Uterus (tissue), 4 donors: ENCODE measurements at places on chromosomes 5 and 9.

- H3K36me3 ChIP-seq: no peaks in the 10 kb centered on the region
- no peaks in the 10 kb centered on the region for H3K4me1 ChIP-seq
- no peak for DNase-seq
- no peak overlapping the region for H3K4me3 ChIP-seq
- no peak overlapping the region for H3K27ac ChIP-seq
These were observed 108.3 kb downstream of the DRD1 start for GRCh38 chr5:175335691-175336090.

- no peaks in the 10 kb centered on the region for H3K4me1 ChIP-seq
- no peak overlapping the region for H3K27ac ChIP-seq
- H3K4me3 ChIP-seq: no peak overlapping the region
- no peaks in the 10 kb centered on the region for H3K27me3 ChIP-seq
- DNase-seq: no peak
- no peaks in the 10 kb centered on the region for H3K36me3 ChIP-seq
These were observed 24.0 kb downstream of the GALNT10 start for GRCh38 chr5:154214371-154215106.

GRCh38 chr9:82108941-82109340 lies 120.4 kb downstream of the SPATA31D1 start:
- H3K27ac ChIP-seq: no peak overlapping the region
- no peak for DNase-seq
- H3K4me3 ChIP-seq: no peak overlapping the region
- H3K27me3 ChIP-seq: no peaks in the 10 kb centered on the region

DNA sequence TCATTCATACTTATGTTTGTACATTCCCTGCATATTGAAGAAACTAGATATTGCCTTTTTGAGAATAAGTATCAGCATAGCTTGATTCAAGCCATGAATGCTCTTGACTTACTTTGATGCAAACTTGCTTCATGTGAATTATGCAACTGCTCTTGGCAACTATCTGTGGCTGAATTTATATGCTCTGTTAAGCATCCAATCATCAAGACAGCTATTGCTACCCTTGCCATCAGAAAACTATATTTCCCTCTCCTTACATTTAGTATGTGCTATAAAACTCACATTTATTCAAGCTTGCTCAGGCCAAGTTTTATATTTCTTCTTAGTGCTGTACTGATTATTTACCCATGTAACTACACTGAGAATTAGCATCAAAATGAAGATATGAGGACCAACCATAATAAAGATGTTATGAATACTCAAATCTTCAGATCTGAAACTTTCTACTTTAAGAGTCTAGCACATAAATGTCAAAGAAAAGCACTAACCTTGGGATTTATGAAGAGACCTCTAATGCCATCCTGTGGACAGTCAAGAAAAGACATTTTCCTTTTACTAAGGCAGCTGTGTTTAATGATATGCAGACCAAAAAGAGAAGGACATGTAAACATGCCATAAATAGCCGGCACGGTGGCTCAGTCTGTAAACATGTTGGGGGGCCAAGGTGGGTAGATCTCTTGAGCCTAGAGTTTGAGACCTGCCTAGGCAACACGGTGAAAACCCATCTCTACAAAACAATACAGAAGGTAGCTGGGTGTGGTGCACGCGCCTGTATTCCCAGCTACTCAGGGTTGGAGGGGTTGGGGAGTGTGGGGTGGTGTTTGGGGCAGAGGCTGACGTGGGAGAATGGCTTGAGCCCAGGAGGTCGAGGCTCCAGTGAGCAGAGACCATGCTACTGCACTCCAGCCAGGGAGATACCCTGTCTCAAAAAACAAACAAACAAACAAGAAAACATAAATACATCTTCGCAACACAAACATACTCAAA lies 267.0 kb upstream of the TYRP1 start:
- no peaks in the 10 kb centered on the region for H3K4me1 ChIP-seq
- H3K27ac ChIP-seq: no peak overlapping the region
- no peak overlapping the region for H3K4me3 ChIP-seq
- no peak for DNase-seq
- no peaks in the 10 kb centered on the region for H3K27me3 ChIP-seq

DNA sequence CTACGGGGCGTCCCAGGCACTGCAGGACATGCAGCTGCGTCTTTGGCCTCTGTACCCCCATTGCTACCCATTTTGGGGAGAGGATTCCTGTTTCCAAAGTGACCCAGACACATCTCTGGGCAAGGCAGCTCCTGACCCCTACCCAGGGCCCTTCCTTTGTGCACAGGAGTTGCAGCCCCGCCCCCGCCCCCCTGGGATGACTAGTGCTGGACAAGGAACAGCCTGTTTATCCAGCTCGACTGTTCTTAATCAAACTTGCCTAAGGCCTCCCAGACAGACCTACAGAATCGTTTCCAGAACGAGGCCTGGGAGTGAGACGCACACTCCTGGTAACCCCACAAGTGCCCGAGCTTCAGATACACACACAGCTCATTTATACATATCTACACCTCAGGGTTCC lies 13.2 kb downstream of the DIPK1B start:
- H3K4me3 ChIP-seq: no peak overlapping the region
- H3K36me3 ChIP-seq: no peaks in the 10 kb centered on the region
- no peak overlapping the region for H3K27ac ChIP-seq
- no peaks in the 10 kb centered on the region for H3K27me3 ChIP-seq

DNA sequence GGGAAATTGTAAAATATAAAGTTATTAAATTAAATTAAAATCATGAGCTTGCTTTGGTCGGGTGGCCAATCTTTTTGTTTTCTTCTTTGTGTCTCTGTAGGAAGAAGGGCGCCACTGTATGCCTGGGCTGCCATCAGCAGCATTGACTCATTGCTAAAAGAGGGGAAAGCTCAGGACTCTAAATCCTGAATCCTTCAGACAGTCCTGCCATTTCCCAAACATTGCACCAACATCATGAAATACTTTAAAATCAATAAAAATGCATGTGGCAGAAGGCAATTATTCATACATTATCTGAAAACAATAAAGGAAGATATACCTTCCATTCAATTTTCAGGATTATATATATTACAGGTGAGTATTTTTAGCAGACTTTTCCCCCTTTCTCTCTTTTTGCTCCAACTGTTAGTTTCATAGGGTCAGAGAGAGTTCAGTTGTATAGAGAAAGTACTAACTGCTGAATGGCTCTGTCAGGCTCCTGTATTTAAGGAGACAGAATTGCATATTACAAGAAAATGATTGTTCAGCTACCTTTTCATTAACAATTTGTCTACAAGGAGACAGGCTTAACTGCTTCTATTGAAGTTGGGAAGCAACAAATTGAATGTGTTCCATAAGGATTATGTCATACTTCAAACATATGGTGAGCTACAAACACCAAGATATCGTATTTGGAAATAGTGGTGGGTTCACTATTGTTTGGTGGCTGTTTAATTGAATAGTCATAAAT lies 95.7 kb downstream of the ATPSCKMT start:
- H3K4me3 ChIP-seq: no peak overlapping the region
- DNase-seq: no peak
- no peaks in the 10 kb centered on the region for H3K4me1 ChIP-seq
- H3K27ac ChIP-seq: no peak overlapping the region

DNA sequence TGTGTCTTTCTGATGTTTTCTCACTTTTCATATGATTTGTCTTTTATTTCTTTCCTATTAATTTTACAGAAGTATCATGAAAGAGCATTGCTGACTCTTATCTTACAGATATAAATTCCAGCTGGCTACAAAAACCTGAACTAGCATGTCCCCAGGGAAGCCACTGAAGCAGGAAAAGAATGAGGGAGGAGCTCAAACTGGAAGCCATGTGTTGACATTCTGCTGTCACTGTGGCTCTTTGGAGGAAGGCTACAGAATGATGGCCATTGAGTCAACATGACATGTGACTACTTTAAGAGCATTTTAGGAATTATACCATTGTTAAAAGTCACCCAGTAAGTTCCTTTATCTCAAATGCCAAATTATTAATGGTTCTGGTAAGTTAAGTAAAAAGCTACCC lies 638.3 kb upstream of the DMAC1 start:
- H3K27ac ChIP-seq: no peak overlapping the region
- H3K27me3 ChIP-seq: no peaks in the 10 kb centered on the region
- no peak for DNase-seq

DNA sequence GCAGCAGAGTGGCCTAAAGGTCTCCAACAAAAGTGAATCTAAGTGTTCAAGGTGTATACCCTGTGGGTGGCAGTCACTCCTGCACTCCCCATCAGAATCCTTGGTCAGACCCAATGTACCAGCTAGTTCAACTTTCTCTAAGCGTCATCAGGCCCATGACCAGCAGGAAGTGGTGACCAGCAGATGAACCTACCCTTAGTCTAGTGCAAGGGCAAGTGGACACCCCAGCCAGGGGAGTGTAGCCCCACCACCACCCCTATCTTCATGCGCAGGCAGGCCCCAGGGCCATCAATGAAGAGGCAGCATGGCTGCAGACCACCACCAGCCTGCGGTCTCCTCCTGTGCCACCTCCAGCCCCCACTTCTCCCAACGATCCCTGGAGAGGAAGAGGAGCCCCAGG lies 213.1 kb downstream of the AGTPBP1 start:
- no peaks in the 10 kb centered on the region for H3K36me3 ChIP-seq
- H3K27me3 ChIP-seq: no peaks in the 10 kb centered on the region
- no peak overlapping the region for H3K27ac ChIP-seq
- no peak for DNase-seq

GRCh38 chr5:115430374-115430773 lies 114.2 kb downstream of the FEM1C start:
- no peaks in the 10 kb centered on the region for H3K36me3 ChIP-seq
- no peak overlapping the region for H3K27ac ChIP-seq
- no peak overlapping the region for H3K4me3 ChIP-seq
- no peaks in the 10 kb centered on the region for H3K4me1 ChIP-seq
- no peaks in the 10 kb centered on the region for H3K27me3 ChIP-seq

- no peaks in the 10 kb centered on the region for H3K36me3 ChIP-seq
- no peak for DNase-seq
- no peaks in the 10 kb centered on the region for H3K27me3 ChIP-seq
- no peak overlapping the region for H3K4me3 ChIP-seq
These were observed 18.8 kb upstream of the STING1 start for GRCh38 chr5:139501381-139501780.

DNA sequence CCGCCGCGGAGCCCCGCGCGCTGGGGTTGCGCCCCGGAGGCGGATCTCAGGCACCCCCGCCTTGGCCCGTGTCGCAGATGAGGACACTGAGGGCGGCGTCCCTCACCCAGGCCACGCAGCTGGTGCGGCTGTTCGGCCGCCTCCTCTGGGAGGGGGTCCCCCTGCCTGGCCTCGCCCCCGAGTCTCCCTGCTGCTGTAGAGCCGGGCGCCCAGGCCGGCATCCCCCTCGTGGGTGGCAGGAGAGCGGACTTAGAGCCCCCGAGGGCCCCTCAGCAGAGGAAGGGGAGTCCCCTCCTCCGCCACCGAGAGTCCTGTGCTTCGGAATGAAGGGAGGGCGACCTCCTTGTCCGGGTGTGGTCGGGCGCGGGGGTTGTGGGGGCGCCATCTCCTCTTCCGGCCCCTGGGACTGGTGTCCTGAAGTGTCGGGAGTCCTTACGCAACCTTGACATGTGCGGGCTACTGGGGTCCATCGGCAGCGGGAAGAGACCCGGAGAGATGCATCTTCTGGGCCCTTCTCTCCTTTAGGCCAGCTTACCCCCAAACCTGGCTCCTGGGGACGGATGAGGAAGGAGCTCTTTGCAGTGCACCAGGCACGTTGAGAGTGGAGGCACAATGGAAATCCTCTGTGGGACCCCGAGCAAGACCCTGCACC lies 11.7 kb upstream of the EXOSC2 start:
- H3K4me3 ChIP-seq: peak overlapping the region; percentile 15
- H3K4me1 ChIP-seq: peaks cover 5% of the 10 kb centered on the region
- no peaks in the 10 kb centered on the region for H3K27me3 ChIP-seq
- H3K27ac ChIP-seq: no peak overlapping the region

- H3K27ac ChIP-seq: no peak overlapping the region
- no peak overlapping the region for H3K4me3 ChIP-seq
- no peaks in the 10 kb centered on the region for H3K4me1 ChIP-seq
- no peaks in the 10 kb centered on the region for H3K27me3 ChIP-seq
- no peaks in the 10 kb centered on the region for H3K36me3 ChIP-seq
These were observed 79.3 kb upstream of the FBXW11 start for GRCh38 chr5:172085738-172086137.

GRCh38 chr9:89400403-89401116 lies 82.3 kb downstream of the SECISBP2 start:
- H3K36me3 ChIP-seq: no peaks in the 10 kb centered on the region
- H3K27me3 ChIP-seq: no peaks in the 10 kb centered on the region
- no peak for DNase-seq

- H3K4me3 ChIP-seq: no peak overlapping the region
- no peaks in the 10 kb centered on the region for H3K36me3 ChIP-seq
- DNase-seq: no peak
- no peaks in the 10 kb centered on the region for H3K27me3 ChIP-seq
- H3K4me1 ChIP-seq: no peaks in the 10 kb centered on the region
- H3K27ac ChIP-seq: no peak overlapping the region
These were observed 429.2 kb upstream of the SGCD start for GRCh38 chr5:155897761-155898160.

- no peak overlapping the region for H3K27ac ChIP-seq
- DNase-seq: no peak
- H3K36me3 ChIP-seq: no peaks in the 10 kb centered on the region
- H3K4me1 ChIP-seq: no peaks in the 10 kb centered on the region
- H3K27me3 ChIP-seq: no peaks in the 10 kb centered on the region
- no peak overlapping the region for H3K4me3 ChIP-seq
These were observed 140.9 kb downstream of the PSAT1 start for GRCh38 chr9:78437806-78438205.

DNA sequence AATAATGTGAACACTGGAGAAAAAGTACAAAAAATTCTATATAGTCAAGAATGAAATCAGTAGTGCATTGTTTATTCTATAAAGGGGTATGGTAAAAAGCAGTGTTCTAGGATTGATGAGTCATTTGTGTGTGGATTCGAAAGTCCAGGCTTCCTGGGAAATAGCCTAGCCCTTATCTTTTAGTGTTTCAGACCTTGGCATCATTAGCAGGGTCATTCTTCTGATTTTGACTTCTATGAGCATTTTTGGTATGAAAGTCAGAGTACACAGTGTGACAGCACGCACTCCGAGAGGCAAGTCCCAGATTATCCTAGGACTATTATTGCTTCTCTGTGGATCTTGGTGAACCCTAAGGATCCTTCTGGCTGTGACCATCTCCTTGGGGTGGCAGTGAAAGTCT lies 16.9 kb downstream of the PCSK5 start:
- H3K36me3 ChIP-seq: no peaks in the 10 kb centered on the region
- H3K27me3 ChIP-seq: no peaks in the 10 kb centered on the region
- no peaks in the 10 kb centered on the region for H3K4me1 ChIP-seq
- H3K4me3 ChIP-seq: no peak overlapping the region

GRCh38 chr9:130663258-130663976 lies 977 bp upstream of the PRDM12 start:
- no peaks in the 10 kb centered on the region for H3K36me3 ChIP-seq
- no peaks in the 10 kb centered on the region for H3K4me1 ChIP-seq
- H3K27ac ChIP-seq: no peak overlapping the region
- DNase-seq: no peak
- peaks cover 75% of the 10 kb centered on the region for H3K27me3 ChIP-seq
- no peak overlapping the region for H3K4me3 ChIP-seq

DNA sequence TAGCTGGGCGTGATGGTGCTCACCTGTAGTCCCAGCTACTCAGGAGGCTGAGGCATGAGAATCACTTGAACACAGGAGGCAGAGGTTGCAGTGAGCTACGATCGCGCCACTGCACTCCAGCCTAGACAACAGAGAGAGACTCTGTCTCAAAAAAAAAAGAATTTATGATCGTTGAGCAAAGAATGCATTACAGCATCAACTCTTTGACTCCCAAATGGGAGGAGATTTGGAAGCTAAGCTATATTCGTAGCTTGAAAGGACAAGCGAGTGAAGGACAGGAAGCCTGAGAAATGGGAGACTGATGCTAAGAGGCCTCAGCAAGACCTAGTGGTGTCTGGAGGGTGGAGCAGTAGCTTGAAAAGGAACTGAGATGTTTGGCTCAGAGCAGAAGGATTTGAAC lies 10.3 kb upstream of the CCIN start:
- no peaks in the 10 kb centered on the region for H3K27me3 ChIP-seq
- H3K4me3 ChIP-seq: no peak overlapping the region
- H3K36me3 ChIP-seq: no peaks in the 10 kb centered on the region
- peak overlapping the region; percentile 86 for H3K27ac ChIP-seq
- H3K4me1 ChIP-seq: peaks cover 27% of the 10 kb centered on the region
